ENCODE measurements at places on chromosomes 3 and 15. TPM values are rescaled to one million over a fixed set of nuclear protein-coding genes. Genes with fewer than 3 reads are reported as not detected.

DNA sequence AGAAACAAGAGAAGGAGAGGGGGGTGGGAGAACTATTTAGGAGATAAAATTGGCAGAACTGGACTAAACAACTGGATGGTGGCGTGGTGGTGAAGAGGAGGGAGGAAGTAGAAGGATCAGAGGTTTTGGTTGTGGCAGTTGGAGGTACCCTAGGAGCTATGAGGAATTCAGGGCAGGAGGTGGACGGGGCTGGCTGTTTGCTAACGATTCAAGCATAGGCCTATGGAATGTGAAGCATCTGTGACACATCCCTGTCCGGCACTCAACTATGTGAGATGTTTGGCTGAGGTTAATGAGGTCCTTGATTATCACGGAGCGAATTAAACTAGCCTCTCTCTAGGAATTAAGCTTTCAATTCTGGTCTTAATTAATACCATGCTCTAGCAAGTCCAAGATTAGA lies 13.5 kb downstream of the TARS3 start:
- peak; percentile 82 for DNase-seq

GRCh38 chr3:28951772-28952556 lies 328.9 kb upstream of the RBMS3 start:
- no peak for DNase-seq

- DNase-seq, result no peak
Measured at GRCh38 chr15:90060797-90061196, 41.5 kb downstream of the IDH2 start.

DNA sequence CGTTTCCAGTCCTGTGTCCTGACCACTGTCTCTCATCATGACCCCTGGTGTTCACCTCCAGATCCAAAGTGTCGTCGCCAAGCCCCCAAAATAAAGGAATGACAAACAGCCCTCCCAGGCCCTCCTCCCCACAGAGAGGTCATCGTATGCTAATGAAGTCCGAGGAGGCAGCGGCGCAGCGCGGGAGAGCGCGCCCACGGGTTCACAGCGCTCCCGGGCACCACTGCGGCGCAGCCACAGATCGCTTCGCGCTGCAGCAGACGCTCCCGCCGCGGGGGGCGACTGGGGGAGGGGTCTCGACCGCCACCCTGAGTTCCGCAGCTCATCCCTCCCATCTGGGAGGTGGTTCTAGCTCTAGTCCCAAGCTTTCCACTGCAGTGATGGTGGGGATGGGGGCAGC lies 1.3 kb downstream of the DGKG start:
- DNase-seq, result no peak

ECE2 gene
- not detected for total RNA-seq

ALG1L2 gene
- not detected for total RNA-seq

CNTN6 gene
- not detected for total RNA-seq

ZNF385D gene
- total RNA-seq, result 1.6 TPM

LYZL4 gene
- not detected for total RNA-seq

DNA sequence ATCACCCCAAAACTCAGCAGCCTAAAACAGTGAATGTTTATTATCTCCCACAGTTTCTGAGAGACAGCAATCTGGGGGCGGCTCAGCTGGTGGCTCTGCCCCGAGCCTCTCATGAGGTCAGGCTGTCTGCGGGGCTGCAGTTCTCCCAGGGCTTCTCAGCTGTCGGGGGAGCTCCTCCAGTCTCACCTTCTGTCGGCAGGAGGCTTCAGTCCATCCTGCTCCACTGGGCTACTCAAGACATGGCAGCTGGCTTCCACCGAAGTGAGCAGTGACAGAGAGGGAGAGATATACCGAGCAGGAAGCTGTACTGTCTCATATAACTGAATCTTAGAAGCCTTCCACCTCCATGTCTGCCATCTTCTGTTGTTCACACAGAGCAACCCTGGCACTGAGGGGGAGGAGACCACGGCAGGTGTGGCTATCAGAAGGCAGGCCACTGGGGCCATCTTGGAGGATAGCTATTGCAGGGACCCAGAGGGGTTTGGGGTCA lies 72.8 kb upstream of the ITGA11 start:
- DNase-seq, result no peak

GRCh38 chr3:97949743-97950142 lies 22.5 kb downstream of the RIOX2 start:
- no peak for DNase-seq

DNA sequence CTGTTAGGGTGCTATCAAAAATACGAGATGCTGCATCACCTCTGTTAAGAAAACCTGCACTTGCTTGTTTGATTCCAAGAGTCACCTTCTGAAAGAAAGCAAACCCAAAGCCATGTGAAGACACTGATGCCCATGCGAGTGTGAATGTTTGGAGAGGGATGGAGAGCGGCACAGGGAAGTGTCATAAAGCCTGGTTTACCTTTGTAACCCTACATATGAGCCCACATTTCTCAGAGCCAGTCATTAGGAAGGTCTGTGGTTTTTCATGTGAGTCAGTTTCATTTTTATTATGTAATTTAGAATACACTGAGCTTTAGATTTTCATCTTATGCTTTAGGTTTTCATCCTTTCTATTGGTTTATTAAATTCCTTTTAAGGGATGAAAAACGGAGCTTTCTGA lies 896.8 kb downstream of the ROBO1 start:
- no peak for DNase-seq
